Progenitor cell of endocrine pancreas (in vitro differentiated cells): ENCODE measurements at places on chromosomes 1 and 21. TPM values are rescaled to one million over a fixed set of nuclear protein-coding genes. Genes with fewer than 3 reads are reported as not detected.
A peak's percentile ranks its signal among the peaks of the same experiment; 100 is the strongest.

Gene SPATA6
- total RNA-seq = 24.3 and 24.7 TPM in 2 replicates

Gene TDRD5
- 0.12 and 0.18 TPM in 2 replicates for total RNA-seq

Gene ICOSLG
- total RNA-seq = 0.87 and 0.91 TPM in 2 replicates

Gene NDUFS5
- 208 and 221 TPM in 2 replicates for total RNA-seq

Gene METTL13
- total RNA-seq = 30.8 and 32.7 TPM in 2 replicates

Gene HSD11B1
- total RNA-seq = not detected in 2 replicates

Gene C4BPA
- total RNA-seq = not detected in 2 replicates

Gene VANGL2
- 75.6 and 80.4 TPM in 2 replicates for total RNA-seq

GRCh38 chr1:244291236-244292201, 160.2 kb downstream of the ADSS2 start:
- H3K27me3 ChIP-seq = no peaks in the 10 kb centered on the region
- H3K4me3 ChIP-seq = no peak overlapping the region
- DNase-seq = no peak
- H3K27ac ChIP-seq = no peak overlapping the region
- H3K36me3 ChIP-seq = no peaks in the 10 kb centered on the region

GRCh38 chr1:21233490-21233889, 56.8 kb downstream of the ECE1 start:
- no peak overlapping the region for H3K4me3 ChIP-seq
- peak overlapping the region; percentile 33 for H3K27ac ChIP-seq
- H3K27me3 ChIP-seq = no peaks in the 10 kb centered on the region
- no peak for DNase-seq

DNA sequence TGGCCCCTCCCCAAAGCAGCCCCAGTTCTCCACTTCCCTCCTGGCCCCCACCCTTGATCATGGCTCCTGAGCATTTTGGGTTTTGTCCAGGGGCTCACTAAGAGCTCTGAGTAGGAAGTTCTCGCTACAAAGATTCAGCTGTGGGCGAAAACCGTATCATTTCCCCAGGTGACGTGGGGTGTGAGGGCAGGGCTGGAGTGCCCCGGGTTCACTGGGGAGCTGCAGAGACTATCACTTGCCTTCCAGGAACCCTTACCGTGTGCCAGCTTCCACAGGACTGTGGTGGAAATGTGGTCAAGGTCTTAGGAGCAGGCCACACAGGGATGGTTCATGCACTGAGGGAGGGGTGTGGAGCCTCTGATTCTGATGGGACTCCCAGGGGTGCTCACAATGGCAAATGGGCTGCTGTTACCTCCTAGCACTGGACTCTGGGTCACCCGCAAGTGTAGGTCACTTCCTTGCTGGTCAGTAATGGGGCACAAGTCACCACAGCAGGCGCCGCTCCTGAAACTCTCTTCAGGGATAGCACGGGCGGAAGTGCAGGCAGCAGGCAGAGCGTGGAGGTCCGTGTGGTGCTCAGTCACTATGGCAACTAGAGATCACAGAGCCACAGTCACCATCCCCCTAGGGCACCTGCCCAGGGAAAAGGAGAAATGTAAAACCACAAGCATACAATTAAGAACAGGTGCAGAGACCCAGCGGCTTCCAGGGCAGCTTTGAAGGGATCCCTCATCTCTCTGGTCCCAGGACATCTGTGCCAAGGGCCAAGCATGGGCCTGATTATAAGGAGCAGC, 35.4 kb downstream of the RSPH1 start:
- no peaks in the 10 kb centered on the region for H3K36me3 ChIP-seq
- H3K27me3 ChIP-seq = no peaks in the 10 kb centered on the region
- H3K4me3 ChIP-seq = no peak overlapping the region
- peaks cover 62% of the 10 kb centered on the region for H3K4me1 ChIP-seq
- H3K27ac ChIP-seq = peak overlapping the region; percentile 94
- no peak for DNase-seq

DNA sequence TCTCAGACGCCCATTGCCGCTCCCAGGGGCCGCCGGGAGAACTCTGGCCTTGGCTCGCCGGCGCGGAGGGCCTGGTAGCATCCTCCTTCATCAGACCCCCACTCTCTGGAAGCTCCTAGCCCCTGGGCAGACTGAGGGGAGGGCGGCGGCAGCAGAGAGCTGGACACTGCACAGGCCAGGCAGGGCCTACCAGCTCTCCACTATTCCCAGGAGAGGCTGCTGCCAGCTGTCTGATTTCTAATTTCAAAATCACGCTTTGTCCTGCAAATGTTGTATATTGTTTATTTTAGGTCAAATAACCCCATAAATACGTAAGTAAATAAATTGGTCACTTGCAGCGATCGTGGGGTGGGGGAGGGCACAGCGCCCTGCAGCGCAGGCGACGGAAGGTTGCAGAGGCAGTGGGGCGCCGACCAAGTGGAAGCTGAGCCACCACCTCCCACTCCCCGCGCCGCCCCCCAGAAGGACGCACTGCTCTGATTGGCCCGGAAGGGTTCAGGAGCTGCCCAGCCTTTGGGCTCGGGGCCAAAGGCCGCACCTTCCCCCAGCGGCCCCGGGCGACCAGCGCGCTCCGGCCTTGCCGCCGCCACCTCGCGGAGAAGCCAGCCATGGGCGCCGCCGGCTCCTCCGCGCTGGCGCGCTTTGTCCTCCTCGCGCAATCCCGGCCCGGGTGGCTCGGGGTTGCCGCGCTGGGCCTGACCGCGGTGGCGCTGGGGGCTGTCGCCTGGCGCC, at the start of gene MTARC1:
Gene MTARC1 (plus strand): TSS at position 577 of the 732 bp plus-strand sequence. CDS start 32 bp downstream, at position 609.
- H3K36me3 ChIP-seq = peaks cover 7% of the 10 kb centered on the region
- no peaks in the 10 kb centered on the region for H3K27me3 ChIP-seq
- peak within 1 kb of the TSS; percentile 87 for H3K4me3 ChIP-seq

DNA sequence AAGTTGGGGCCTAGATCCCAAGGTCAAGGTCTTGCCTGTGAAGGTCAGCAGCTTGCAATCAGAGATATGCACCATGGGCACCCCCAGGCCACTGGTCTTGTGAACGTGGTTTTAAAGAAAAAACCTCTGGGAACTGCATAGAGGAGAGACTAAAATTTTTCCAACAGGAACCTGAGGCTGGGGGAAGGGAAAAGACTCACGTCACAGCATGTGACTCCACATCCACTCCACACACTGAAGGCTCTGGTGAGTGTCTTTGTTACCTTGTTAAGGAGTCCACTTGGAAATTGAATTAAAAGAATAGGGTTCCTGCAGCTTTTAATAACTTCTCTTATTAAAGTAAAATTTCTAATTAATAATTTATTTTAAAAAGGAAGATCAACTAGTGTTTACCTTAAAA, 224.9 kb downstream of the DAB1 start:
- peaks cover 3% of the 10 kb centered on the region for H3K27me3 ChIP-seq
- no peaks in the 10 kb centered on the region for H3K4me1 ChIP-seq
- H3K36me3 ChIP-seq = no peaks in the 10 kb centered on the region
- no peak overlapping the region for H3K27ac ChIP-seq
- H3K4me3 ChIP-seq = no peak overlapping the region

- no peaks in the 10 kb centered on the region for H3K36me3 ChIP-seq
- H3K27ac ChIP-seq = no peak overlapping the region
- DNase-seq = no peak
- H3K27me3 ChIP-seq = no peaks in the 10 kb centered on the region
Observed at GRCh38 chr21:45834821-45835293, 146.7 kb upstream of the COL6A1 start.

- H3K36me3 ChIP-seq = no peaks in the 10 kb centered on the region
- H3K27me3 ChIP-seq = peaks cover 56% of the 10 kb centered on the region
- H3K4me3 ChIP-seq = no peak overlapping the region
Observed at GRCh38 chr1:203044546-203045250, 18.4 kb downstream of the PPFIA4 start.

DNA sequence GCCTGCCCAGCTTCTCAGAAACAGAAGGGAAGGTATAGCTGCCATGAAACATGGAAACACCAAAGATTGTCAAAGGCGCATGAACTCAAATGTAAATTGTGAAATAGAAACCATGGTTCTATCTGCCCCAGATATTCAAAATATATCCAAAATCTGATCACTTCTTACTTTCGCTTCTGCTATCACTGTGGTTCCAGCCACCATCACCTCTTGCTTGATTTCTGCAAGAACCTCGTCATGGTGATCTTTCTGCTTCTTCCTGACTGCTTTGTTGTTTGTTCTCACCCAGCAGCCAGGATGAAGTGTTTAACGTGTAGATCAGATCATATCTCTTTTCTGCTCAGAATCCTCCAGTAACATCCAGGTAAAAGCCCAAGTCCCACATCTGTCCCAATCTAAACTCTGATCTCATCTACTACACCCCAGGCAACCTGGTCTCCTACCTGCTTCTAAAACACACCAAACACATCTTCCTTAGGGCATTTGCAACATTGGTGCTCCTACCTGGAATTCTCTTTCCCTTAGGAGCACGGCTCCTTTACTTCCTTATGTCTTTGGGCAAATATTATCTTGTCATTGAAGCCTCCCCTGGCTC, 10.5 kb upstream of the LMO4 start:
- no peaks in the 10 kb centered on the region for H3K27me3 ChIP-seq
- no peaks in the 10 kb centered on the region for H3K36me3 ChIP-seq
- H3K4me1 ChIP-seq = peaks cover 14% of the 10 kb centered on the region
- no peak overlapping the region for H3K27ac ChIP-seq

- DNase-seq = no peak
- peaks cover 56% of the 10 kb centered on the region for H3K27me3 ChIP-seq
- H3K36me3 ChIP-seq = no peaks in the 10 kb centered on the region
- H3K27ac ChIP-seq = no peak overlapping the region
- H3K4me3 ChIP-seq = no peak overlapping the region
Observed at GRCh38 chr1:205481629-205482151, 22.8 kb upstream of the CDK18 start.

DNA sequence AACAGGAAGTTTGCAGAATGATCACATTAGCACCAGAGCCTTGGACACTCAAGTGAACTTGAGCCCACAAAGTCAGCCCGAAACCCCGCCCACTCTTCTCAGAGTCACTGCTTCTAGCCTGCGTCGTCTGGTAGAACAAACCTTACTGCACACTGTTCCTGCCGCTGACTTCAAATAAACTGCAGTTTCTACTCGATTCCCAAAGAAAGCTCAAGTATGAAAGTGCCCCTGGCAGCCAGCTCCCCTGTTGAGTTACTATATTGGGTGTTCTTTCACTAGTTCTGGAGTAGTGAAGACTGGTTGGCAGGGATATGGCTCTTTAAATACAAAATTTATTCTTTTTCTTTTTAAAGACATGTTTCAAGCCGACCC, 164.7 kb downstream of the GALNT2 start:
- H3K27me3 ChIP-seq = no peaks in the 10 kb centered on the region
- no peaks in the 10 kb centered on the region for H3K36me3 ChIP-seq
- H3K4me3 ChIP-seq = no peak overlapping the region

GRCh38 chr1:237383791-237384190, 341.8 kb downstream of the RYR2 start:
- no peaks in the 10 kb centered on the region for H3K36me3 ChIP-seq
- no peak overlapping the region for H3K27ac ChIP-seq
- no peak overlapping the region for H3K4me3 ChIP-seq
- peaks cover 4% of the 10 kb centered on the region for H3K4me1 ChIP-seq

GRCh38 chr21:16418642-16419041, 688.9 kb downstream of the USP25 start:
- DNase-seq = no peak
- H3K4me1 ChIP-seq = peaks cover 4% of the 10 kb centered on the region
- no peak overlapping the region for H3K4me3 ChIP-seq
- H3K36me3 ChIP-seq = no peaks in the 10 kb centered on the region
- no peak overlapping the region for H3K27ac ChIP-seq
- no peaks in the 10 kb centered on the region for H3K27me3 ChIP-seq

- H3K36me3 ChIP-seq = no peaks in the 10 kb centered on the region
- no peak overlapping the region for H3K27ac ChIP-seq
- H3K27me3 ChIP-seq = peaks cover 80% of the 10 kb centered on the region
- H3K4me3 ChIP-seq = no peak overlapping the region
- no peaks in the 10 kb centered on the region for H3K4me1 ChIP-seq
Observed at GRCh38 chr1:18693256-18694098, 62.8 kb downstream of the PAX7 start.

- DNase-seq = no peak
- peaks cover 5% of the 10 kb centered on the region for H3K27me3 ChIP-seq
- H3K27ac ChIP-seq = no peak overlapping the region
- H3K4me1 ChIP-seq = peaks cover 3% of the 10 kb centered on the region
- no peaks in the 10 kb centered on the region for H3K36me3 ChIP-seq
Observed at GRCh38 chr21:31351438-31351837, 7.4 kb upstream of the TIAM1 start.

DNA sequence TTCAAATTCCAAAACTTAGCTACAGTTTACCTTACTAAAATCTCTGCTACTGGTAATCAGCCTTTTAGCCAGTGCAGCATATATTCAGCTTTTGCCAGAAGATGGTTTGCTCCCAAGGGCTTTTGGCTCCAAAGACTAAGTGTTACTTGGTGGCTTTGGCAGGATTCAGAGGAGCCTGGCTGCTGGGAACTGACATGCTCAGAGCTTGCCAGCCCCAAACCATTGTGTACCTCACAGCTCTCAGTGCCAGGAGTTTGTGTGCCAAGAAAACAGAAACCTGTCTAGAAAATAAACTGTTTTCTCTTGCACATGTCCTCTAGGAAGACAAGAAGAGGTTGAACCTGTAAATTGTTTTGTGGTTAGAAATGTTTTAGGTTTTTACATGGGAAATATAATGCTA, 315.9 kb downstream of the ST6GALNAC3 start:
- no peak overlapping the region for H3K27ac ChIP-seq
- no peak for DNase-seq
- H3K4me3 ChIP-seq = no peak overlapping the region
- no peaks in the 10 kb centered on the region for H3K27me3 ChIP-seq
- H3K4me1 ChIP-seq = peaks cover 7% of the 10 kb centered on the region

GRCh38 chr1:231969076-231969475, 342.5 kb downstream of the DISC1 start:
- no peak overlapping the region for H3K27ac ChIP-seq
- peaks cover 9% of the 10 kb centered on the region for H3K27me3 ChIP-seq
- DNase-seq = no peak
- H3K4me3 ChIP-seq = no peak overlapping the region
- H3K36me3 ChIP-seq = no peaks in the 10 kb centered on the region
- peaks cover 2% of the 10 kb centered on the region for H3K4me1 ChIP-seq

- peak overlapping the region; percentile 82 for H3K27ac ChIP-seq
- H3K4me1 ChIP-seq = peaks cover 31% of the 10 kb centered on the region
- H3K4me3 ChIP-seq = no peak overlapping the region
- H3K36me3 ChIP-seq = no peaks in the 10 kb centered on the region
Observed at GRCh38 chr21:31804008-31804394, 68.8 kb upstream of the HUNK start.

GRCh38 chr21:45412491-45412890, 7.5 kb downstream of the COL18A1 start:
- H3K4me3 ChIP-seq = no peak overlapping the region
- H3K27me3 ChIP-seq = no peaks in the 10 kb centered on the region
- peaks cover 49% of the 10 kb centered on the region for H3K4me1 ChIP-seq
- H3K36me3 ChIP-seq = no peaks in the 10 kb centered on the region
- DNase-seq = no peak

DNA sequence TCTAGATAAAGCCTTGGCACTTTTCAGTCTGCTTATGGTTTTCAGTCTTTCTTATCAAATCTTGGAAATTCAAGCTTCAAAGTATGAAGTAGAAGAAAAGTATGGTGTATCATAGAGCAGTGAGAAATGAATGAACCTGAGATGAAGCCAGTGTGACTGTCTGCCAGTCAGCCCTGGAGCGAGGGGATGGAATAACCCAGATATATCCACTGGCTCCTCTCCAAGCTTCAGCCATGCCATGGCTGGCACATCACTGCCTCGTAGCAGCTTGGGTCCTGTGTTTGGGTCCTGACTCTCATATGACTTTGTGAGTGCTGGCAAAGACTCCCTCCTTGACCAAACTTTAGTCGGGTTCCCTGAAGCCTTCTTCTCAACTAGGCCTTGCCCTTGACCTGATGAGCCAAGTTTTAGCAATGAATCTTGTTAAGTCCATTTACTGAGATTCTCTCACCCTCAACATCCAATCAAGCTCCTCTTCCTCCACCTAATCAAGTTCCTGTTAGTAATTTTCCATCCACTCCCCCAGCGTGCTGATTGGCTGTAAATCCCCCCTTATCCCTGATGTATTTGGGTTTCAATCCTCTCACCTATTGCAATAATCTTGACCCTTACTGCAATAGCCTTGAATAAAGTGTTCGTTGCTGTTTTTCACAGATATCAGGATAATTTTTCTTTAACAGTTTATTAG, 62.5 kb upstream of the PRDX6 start:
- no peak overlapping the region for H3K27ac ChIP-seq
- no peak for DNase-seq
- no peak overlapping the region for H3K4me3 ChIP-seq
